ENCODE measurements at places on chromosomes 5 and 9.

GRCh38 chr9:90996154-90997065 is 194.8 kb downstream of the SYK start:
- DNase-seq = no peak

DNA sequence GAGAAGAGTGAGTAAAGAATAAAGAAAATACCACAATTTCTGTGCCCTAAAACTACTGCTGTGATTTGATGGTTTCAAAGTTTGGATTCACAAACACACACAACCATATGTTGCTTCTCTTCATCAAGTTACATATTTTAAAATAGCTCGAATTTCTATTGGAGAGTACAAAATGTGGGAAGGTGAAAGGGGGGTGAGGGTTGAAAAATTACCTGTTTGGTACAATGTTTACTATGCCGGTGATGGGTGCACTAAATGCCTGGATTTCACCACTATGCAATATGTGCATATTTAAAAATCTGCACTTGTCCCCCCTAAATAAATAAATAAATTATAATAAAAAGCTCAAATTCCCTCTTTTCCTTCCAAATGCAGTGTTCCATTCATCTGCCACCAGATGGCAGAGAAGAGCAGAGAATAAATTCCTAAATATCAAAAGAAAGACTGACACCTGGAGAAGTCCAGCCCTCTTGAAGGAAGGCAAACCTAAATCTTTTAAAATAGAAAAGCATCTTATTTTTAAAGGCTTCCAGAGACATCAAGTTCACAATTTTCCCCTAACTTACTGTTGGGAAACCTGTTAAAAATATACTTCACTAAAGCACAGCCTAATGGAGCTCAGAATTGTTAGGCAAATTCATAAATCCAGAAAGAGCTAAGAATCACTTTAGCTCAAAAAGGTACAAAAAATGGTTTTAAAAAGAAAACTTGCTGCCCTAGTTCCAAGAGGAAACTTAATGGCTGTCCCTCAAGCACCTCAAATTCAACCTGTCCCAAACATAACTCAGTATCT is 24.8 kb upstream of the HNRNPA0 start:
- DNase-seq = no peak

- DNase-seq = no peak
Observed at GRCh38 chr5:96919754-96920197, 16.1 kb upstream of the LNPEP start.

DNA sequence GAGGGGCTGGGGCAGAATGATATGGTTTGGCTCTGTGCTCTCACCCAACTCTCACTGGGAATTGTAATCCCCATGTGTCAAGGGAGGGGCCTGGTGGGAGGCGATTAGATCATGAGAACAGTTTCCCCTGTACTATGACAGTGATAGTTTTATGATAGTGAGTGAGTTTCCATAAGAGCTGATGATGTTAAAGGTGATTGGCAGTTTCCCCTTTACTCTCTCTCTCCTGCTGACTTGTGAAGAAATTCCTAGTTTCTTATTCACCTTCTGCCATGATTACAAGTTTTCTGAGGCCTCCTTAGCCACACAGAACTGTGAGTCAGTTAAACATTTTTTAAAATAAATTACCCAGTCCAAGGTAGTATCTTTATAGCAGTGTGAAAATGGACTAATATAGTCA is 120.4 kb upstream of the CDH9 start:
- DNase-seq = no peak

DNA sequence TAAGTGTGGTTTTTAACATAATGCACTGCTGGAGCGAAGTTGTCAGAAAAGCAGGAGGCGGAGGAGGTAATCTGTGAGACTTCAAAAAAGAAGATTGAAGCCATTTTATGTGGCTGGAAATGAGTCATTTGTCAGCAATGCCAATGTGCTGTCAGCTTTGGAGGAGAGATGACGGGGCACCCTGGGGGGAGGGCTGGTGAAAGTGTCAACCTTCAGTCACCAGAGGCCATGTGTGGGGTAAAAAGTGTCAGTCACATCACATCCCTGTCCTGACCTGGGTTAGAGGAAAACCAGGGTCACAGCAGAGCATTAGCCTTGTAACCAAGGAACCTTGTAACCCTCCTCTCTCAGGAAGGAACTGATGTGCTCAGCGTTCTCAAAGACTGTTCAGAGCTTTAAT is 59.1 kb downstream of the TLR4 start:
- DNase-seq = peak; percentile 24

DNA sequence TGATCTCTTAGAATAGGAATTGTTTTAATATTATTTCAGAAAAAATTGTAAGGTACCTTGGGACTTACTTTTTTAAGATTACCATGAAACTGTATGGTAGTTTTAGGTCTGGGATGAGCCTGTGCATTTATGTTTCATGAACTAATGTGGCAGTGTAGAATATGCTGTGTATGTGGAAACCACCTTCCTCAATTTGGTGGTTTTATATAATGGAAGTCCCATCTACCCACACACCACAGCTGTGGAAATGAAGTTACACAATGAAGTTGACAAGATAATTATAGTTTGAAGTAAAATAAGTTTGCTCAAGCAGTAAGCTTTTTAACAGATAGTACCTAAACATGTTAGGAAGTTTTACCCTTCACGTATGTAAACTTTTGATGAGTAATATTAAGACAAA is 24.4 kb downstream of the WDR36 start:
- DNase-seq = no peak
